WERI-Rb-1 (cell line): ENCODE measurements at places on chromosomes 3 and 15.

GRCh38 chr3:47356201-47356600 lies 24.6 kb upstream of the PTPN23 start:
- DNase-seq, result no peak

- DNase-seq, result no peak
Observed at GRCh38 chr3:42290966-42291714, 25.2 kb upstream of the CCK start.

DNA sequence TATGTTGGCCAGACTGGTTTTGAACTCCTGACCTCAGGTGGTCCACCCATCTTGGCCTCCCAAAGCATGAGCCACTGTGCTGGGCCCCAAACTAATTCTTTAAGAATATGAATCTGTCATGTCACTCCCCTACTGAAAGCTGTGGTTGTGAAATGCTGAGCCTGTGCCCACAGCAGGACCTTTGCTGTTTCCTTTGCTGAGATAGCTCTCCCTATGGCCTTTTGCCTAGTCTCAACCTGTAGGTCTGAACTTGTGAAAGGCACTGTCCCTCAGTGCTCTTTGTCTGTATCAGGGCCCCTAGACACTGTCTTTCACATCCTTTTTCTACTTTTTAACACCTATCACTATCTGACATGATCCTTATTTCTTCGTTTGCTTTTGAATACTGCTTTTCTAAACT lies 62.7 kb upstream of the CCR4 start:
- DNase-seq, result no peak

- no peak for DNase-seq
Observed at GRCh38 chr3:66598168-66598567, 97.3 kb upstream of the LRIG1 start.

- DNase-seq, result no peak
Observed at GRCh38 chr3:183533412-183534132, 21.9 kb downstream of the KLHL6 start.

- DNase-seq, result peak; percentile 26
Observed at GRCh38 chr15:64774629-64775493, 528 bp downstream of the RBPMS2 start.

DNA sequence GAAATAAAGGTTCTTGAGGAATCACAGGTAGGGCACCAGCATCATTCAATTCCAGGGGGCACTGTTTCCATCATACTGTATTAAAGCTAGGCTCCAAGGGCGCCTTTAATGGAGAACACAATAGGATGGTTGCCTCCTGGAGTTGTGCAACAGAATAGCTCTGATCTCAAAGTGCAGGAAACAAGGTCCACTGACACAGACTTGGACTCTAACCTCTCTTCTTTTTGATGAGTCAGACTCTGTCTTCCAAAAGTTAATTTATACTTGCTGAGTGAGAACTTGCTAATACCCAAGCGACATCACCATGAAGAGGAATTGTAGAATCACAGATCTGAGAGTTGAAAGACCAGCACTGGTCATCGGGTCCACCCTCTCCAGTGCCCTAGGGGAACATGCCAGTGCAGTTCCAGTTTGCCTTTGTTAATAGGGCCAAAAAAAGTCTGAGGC lies 94.4 kb upstream of the PHLDB2 start:
- DNase-seq, result no peak

DNA sequence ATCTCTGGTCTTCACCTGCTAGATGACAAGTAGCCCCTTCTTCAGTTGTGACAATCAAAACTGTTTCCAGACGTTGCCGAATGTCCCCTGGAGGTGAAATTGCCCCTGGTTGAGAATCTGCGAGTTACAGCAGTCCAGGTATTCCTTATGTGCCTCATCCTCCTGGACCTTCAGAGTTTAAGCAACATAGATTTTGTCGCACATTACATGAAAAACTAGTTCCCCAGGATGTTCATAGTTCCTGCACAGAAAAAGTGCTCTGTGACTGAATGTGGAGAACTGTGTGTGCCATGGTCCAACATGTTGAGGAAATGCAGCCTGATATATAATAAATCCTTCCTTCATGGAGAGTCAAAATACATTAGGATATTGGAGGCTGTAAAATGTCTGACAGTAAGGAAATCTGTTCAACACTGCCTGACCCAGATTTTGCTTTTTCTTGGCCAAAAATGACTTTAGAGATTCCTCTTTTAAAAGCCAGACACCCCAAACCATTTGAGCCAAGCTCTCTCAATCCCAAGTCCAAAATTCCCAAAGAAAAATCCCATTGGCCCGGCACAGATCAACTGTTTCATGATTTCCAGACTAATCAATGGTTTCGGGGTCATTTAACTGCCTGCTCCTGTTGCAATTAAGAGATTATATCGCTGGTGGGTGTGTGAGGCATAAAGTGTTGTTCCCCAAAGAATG lies 20.4 kb upstream of the SHC4 start:
- no peak for DNase-seq

DNA sequence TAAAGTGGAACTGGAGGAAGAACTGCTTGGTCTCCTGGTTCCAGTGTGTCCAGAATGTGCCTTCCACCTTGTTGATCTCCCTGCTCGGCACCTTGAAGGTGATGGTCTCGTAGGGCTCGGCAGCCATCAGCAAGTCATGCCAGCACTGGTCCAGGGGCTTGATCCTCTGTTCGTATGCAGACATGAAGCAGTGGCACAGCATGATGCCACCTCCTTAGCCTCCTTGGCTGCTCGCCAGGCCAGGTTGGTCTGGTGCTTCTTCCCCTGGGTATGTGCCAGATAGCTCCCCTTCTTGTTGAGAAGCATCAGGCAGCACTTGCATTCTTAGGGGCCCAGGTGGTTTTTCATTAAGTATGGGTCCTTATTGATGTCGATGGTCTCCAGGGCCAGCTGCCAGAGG lies 17.8 kb upstream of the TXNRD3 start:
- DNase-seq, result no peak

DNA sequence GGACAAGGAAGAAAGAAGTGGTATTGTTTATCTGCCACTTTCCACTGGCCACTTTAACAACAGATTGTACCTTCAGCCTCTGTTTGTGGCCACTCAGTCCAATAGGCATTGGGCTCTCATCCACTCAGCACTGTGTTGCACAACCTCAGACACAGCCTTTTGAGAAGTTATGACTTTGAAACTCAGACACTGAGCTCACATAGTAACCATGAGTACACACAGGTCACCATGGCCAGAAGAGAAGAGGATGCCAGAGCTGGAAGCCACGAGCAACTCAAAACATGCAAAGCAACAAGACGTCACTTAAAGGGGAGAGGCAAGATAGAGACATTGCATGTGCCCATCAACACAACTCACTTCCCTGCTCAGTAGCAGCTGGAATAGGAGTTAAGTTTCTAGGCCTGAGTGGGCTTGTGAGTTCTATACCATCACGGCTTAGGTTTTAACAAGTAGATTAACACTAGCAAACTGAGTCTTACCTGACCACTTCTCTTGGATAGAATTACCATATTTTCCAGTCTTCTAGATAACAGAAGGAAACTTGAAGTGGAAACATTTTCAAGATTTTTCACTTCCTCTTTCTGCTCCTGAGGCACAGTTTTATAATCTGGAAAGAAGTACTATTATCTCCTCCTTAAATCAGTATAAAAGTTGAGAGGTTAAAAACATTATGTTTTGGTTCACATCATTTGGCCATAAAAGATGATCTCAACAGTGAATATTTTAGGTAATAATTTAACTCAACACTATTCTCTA lies 103.5 kb downstream of the IMPG2 start:
- no peak for DNase-seq

- no peak for DNase-seq
Observed at GRCh38 chr3:37946531-37946889, 44.1 kb upstream of the VILL start.

DNA sequence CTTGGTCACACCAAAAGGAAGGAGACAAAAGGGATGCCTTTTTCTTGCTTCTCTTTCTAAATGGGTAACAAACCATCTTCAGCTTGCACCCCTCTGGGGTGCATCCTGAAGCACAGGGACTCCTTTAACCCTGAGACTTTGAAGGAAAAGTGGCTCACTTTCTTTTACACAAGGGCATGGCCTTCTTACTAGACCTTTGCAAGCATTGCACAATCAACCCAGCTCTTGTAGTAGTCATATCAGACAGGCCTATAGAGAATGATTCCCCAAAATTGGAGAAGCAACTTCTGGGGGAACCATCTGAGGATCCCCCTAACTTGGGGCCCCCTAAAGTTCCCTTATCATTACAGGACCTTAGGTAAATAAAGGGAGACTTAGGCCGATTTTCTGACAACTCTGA lies 56.1 kb upstream of the GK5 start:
- no peak for DNase-seq

DNA sequence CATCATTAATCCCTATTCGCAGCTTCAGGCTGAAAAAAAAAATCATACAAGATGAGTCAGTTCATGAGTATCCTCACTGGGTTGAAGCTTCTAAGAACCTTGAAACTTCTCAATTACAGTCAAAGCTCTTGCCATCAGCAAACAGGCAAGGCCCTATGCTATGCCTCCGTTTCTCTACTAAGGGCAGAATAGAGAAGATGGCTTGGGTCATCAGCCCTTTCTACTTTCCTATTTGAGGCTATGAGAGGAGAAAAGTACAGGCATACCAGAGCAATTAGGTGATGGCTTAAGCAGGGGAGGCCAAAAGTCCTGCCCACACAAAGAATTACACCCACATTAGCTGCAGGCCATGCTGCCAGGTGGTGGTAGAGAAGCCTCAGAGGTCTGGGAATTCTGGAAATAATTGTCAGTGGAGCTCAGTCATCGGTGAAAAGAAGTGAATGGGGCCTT lies 89.0 kb downstream of the MRPL46 start:
- DNase-seq, result no peak
